ENCODE measurements at places on chromosomes 6 and 20.

DNA sequence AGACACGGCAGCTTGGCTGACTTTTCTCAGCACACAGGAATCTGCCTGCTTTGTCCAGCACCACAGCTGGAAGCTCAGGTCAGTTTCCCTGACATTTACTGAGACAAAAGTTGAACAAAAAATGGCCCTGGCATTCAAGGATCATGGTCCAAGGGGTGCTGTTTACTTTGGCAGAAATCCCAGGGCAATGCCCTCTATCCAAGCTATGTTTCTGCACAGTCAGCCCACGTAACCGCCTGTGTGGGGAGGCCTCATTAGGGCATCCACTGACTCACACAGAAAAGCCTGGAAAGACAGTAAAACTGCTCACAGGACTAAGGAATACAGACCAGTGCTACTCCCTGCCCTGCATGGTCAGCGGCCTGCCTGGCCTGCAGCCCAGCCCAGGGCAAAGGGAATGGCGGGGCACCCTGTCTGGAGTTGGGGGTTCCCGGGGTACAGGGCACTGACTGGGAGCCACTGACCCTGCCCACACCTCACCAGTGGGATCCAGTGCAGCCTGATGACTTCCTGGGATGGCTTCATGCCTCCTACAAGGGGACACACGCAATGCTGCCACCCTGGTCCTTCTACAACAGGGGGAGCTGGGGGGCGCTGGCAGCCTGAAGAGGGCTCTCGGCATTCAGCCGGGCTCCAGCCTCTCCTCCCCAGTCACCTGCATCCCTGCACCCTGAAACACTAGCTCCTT is 77.1 kb downstream of the NINL start:
- no peak for DNase-seq

DNA sequence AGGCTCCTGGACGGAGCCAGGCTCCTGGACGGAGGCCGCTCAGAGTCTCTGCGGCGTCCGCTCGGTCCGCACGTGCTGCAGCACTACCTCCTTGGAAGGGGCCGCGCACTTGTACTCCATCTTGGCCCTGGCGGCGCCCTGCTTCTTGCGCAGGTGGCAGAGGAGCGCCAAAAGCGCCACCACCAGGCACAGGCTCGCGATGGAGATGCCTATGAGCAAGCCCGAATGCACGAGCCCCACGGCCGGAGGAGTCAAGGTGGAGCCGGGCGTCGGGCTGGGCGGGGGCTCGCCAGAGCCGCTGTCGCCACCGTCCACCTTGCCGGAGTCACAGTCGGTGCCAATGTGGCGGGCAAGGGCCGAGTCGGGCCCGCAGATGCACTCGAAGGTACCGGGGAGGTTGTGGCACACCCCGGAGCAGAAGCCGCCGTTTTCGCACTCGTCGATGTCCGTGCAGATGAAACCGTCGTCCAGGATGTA is 1.7 kb downstream of the THBD start:
- DNase-seq: no peak

GRCh38 chr20:22027423-22027822 is 322.0 kb downstream of the PAX1 start:
- DNase-seq: no peak

DNA sequence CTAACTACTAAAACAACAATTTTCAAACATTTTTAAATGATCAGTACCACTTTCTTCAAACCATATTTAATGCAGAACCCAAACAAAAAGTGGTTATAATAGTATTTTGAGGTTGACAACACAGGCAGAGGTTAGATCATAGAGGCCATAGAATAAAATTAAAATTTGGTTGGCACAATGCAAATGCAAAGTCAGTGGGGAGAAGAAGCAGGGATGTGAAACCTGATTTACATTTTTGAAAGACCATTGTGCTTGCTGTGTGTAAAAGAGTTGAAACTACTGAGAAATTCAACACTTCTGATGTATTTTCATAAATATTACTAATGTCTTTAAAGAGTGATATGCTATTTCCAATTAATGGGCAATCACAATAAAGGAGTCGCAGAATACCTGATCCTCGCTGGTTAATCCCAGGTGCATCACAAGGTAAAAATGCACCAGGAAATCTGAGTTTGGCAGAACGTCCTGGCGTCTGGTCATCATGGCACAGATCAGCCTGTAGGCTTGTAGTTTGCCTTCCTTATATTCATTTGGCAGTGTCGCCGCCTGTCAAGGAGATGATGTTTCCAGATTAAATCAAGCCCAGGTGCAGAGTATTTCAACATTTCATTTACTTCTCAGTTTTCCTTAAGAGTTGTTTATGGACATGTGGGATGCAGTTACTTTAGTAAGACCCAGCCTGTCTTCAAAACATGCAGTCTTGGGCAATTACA is 141.2 kb downstream of the RALGAPA2 start:
- DNase-seq: no peak

- no peak for DNase-seq
Measured at GRCh38 chr20:24283186-24283585, 186.2 kb upstream of the SYNDIG1 start.

GRCh38 chr6:135202836-135203235 is 21.7 kb downstream of the MYB start:
- no peak for DNase-seq

- no peak for DNase-seq
Measured at GRCh38 chr6:157929076-157929475, 52.6 kb upstream of the SYNJ2 start.

GRCh38 chr20:43191946-43192863 is 2.5 kb upstream of the PTPRT start:
- no peak for DNase-seq
